ENCODE measurements at places on chromosomes 16 and 17.

DNA sequence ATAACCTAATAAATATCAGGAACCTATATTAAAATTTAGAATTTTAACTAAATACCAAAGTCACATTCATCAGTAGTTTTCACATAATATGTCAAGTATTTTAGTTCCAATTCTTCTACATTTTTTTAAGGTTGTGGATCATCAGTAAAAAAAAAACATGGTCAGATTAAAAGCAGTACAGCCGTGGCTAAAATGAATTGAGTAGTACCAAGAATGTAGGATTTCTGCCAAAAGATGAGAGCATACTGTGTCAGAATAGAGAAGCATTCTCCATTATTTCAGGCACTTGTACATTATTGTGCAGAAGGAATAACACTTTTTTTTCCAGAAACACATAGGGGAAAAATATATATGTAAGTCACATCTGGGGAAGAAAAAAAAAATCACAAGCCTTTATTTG is 1176.1 kb downstream of the CDH11 start:
- no peak for DNase-seq

DNA sequence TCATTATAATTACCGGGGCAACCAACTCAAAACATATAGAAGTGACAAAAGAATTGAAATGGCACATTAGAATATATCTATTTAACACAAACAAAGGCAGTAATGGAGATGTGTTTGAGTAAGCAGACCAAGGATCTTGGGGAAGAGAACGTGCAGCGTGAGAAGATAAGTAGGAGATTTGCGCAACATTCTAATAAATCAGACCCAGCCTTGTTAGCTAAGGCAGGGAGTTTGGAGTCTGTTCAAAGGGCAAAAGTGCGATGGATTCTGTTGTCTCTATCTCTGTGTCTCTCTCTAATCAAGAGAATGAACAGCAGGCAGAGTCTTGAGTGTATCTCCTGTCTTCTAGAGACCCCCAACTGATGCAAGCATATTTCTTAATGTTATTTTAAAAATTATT is 55.0 kb upstream of the FA2H start:
- DNase-seq, result no peak

DNA sequence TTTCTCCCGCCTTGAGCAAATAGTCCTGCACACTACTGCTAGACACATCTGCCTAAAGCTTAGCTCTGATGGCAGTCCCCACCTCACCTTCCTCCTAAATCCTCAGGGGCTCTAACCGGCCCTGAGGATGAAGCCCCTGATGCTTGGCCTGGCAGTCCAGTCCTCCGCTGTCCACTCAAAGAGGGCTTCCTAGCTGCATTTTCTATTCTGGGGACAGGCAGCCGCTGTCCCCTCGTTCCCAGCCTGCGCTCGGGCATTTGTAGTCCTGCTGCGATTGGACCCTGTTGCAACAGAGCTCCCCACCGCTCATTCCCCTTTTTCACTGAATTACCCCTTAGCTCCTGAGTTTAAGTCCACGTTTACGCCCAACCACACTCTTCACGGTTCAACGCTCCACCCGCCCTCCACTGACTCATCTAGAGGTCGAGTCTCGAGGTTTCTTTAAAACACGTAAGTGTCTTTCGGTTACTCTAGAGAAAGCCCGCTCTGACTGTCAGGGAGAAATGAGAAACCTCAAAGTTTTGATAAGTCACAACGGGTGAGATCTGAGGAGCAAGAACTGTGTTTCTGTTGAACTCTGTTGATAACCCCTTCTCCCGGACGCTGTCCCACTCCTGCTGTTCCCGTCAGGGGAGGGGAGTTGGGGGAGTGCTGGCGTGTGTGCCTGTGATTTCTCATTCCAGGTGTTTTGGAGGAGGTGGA is 4.5 kb downstream of the CCR7 start:
- peak; percentile 59 for DNase-seq

DNA sequence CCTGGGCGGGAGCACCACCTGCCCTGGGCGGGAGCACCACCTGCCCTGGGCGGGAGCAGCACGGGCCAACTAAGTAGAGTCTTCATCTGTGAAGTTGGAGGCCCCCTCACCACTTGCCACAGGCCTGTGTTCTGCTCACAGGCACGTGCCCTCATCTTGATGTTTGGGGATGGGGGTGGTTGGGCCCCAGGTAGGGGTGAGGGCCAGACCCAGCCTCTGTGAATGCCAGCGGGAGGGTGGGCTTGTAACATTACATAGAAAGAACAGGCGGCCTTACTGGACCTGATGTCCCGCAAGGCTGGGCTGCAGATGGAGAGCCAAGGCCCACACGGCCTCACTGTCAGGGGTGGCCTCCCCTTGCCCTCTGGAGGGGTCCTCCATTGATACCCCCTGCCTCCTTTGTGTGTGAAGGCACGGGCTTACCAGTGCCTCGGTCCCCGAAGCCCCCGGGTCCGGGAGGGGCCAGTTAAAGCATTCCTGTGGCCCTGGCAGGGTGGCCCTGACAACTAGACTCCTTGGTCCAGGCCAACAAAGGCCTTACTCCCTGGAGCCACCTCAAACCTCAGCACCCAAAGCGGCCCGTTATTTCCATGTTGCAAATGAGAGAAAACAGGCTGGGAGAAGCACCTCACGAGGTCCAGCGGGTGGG is 1.1 kb upstream of the SLC16A3 start:
- no peak for DNase-seq

- no peak for DNase-seq
Measured at GRCh38 chr17:78122216-78122930, 6.2 kb downstream of the TMC6 start.

- no peak for DNase-seq
Measured at GRCh38 chr16:12500771-12501170, 302.9 kb downstream of the CPPED1 start.

- DNase-seq, result no peak
Measured at GRCh38 chr17:66383333-66383732, 80.9 kb downstream of the PRKCA start.

DNA sequence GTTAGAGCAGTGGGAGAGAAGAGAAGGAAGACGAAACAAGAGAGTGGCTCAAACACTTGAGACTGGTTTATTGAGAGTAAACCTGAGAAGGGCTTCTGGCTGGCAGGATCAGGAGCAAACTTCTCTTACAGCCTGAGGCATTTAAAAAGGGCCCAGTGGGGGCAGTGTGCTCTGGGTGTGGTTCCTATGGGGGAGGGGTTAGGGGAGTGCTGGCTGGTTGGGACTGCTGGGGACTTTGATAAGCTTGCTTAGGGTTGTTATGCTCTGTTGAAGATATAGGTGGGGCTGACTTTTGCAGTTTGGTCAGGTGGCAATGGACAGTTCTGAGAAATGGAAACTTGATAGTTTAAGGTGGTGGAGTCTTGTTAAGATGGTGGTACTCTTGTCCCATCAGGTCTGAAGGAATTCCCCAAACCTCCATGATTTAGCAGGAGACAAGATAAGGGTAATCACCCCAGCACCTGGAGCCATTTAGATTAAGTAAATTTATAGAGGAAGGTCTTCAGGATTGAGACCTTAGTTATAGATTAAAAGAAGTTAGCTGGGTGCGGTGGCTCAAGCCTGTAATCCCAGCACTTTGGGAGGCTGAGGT is 79.3 kb downstream of the EMP2 start:
- no peak for DNase-seq

DNA sequence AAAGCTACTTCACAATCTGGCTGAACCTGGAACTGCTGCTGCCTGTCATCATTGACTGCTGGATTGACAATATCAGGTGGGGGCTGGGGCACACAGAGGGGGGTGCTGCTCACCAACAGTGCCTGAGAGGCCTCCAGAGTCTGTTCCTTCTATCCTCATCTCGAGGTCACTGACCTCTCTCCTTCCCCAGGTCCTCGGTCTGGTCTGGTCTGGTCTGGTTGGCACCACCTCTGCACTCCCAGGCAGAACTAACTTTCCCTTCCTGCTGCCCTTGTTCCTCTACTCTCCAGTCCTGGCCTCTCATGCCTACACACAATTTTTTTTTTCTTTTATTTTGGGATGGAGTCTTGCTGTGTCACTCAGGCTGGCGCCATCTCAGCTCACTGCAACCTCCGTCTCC is 4.2 kb downstream of the PLA2G15 start:
- DNase-seq, result no peak

GRCh38 chr17:78652913-78653312 is 75.7 kb upstream of the DNAH17 start:
- DNase-seq, result no peak

GRCh38 chr17:40291281-40291664 is 3.6 kb downstream of the CDC6 start:
- DNase-seq, result no peak
